ENCODE measurements at places on chromosomes 2 and 18.

- DNase-seq, result no peak
Measured at GRCh38 chr2:175861958-175862357, 140.1 kb downstream of the LNPK start.

DNA sequence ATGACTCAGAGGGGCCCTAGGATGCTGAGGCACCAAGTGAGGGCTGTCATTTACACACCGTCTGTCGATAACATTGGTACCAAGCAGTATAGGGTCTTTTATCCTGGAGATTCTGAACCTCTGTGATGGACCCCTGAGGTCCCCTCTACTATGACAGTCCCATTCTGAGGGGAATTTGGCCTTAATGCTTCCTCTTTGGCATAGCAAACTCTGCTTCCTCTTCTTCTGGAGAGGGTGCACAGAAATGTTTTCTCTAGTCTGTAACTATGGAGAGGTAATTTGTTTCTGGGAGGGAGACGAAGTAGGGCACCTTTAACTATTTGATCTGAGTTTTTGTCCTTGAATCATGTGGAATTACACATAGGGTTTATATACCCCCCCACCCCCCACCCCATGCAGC is 44.8 kb downstream of the INPP4A start:
- DNase-seq, result no peak

- DNase-seq, result peak; percentile 7
Measured at GRCh38 chr2:229571243-229571642, 143.1 kb downstream of the DNER start.

DNA sequence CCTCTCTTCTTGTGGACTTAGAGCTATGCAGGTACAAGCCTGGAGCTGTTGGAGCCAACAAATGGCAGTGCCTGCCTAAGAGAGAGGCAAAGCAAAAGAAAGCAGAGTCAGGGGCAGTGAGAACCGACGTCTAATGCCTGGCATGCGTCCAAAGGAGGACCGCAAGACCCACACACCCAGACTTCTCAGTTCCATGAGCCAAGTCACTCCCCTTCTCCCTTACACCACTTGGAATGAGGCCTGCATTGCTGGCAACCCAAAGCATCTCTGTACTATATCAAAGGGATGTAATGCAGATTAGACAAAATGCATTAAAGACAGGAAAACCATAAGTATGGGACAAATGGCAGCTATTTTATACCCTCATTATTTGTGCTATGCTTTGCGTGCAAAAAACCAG is 49.9 kb upstream of the RNU4ATAC start:
- peak; percentile 92 for DNase-seq

GRCh38 chr2:6692819-6693218 is 172.9 kb downstream of the CMPK2 start:
- DNase-seq, result no peak

- no peak for DNase-seq
Measured at GRCh38 chr2:190537765-190538164, 3.2 kb upstream of the NEMP2 start.

DNA sequence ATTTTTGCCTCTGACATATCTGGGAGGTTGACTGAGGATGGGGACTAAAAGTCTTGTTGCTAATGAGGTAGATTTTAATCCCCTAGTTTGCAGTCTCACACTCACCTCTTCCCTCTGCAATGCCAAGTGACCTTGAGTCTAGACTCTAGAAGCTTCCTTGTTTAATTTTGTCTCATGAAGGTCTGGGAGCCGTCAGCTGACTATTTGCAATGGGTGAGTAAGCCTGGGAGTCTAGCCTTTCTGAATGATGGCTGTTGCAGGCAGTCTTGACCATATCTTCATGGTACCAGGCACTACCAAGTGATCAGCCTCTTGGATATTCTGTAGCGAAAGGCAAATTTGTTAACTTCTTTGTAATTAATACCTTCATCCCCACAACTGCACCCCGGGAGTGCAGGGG is 61.2 kb downstream of the ARHGAP15 start:
- no peak for DNase-seq

All from fibroblast of mammary gland (primary cell).